ENCODE measurements at places on chromosomes 12 and 14.
A peak's percentile ranks its signal among the peaks of the same experiment; 100 is the strongest.

DNA sequence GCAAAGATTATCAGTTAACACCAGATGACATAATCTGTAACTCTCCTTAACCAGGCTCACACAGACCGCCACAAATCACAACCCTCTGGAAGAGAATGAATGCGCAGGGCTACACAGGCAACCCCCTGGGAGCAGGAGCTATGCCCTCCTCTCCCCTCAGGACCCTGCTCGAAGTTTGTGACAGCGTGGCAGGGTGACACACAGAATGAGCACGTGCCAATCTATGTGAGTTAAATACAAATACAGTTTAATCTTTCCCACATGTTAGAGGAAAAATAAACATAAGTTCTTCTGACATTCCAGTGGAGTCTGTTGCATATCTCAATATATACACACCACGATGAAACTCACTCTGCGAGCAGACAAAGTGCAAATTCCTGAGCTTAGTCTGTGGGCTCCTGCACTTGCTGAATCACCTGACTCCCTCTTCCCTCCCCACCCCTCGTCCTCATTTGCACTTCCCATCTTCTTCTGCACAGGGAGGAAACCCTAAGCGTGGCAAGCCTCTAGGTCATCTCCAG is 37.6 kb downstream of the BCAT1 start:
- DNase-seq, result no peak

GRCh38 chr12:93922583-93923006 is 225.8 kb upstream of the PLXNC1 start:
- DNase-seq, result no peak

GRCh38 chr12:24679126-24679525 is 269.8 kb downstream of the BCAT1 start:
- DNase-seq, result no peak

DNA sequence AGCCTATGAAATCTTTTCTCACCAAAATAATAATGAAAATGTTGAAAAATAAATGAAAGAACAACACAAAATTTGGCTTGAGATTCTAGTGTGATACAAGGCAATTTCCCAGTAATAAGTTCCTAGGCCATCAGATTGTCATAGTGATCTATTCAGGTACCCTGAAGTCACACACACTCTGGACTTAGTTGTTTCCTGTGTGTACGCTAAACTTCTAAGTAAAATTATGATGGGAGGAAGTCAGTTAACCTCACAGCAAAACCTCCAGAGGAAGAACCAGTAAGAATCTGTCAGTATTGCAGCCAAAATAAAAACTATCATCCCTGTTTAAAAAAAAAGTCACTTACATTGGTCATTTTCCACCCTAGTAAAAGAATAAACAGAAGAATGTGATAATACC is 81.9 kb downstream of the DBX2 start:
- DNase-seq, result no peak

DNA sequence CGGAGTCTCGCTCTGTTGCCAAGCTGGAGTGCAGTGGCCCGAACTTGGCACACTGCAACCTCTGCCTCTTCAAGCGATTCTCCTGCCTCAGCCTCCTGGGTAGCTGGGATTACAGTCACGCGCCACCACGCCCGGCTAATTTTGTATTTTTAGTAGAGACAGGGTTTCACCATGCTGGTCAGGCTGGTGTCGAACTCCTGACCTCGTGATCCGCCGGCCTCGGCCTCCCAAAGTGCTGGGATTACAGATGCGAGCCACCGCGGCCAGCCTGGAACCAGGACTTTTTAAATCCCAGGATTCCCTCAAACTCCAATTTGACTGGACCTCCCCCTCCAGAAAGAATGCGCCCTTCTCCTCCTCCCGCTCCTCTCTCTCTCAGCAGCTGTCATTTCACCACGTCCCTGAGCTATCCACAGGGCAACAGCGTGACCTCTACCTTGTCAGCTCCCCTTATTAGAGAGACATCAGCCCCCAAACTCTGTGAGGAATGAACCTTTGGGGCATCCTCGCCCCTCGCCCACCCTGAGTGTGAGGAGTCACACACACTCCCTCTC is 2.0 kb downstream of the ESYT1 start:
- no peak for DNase-seq

DNA sequence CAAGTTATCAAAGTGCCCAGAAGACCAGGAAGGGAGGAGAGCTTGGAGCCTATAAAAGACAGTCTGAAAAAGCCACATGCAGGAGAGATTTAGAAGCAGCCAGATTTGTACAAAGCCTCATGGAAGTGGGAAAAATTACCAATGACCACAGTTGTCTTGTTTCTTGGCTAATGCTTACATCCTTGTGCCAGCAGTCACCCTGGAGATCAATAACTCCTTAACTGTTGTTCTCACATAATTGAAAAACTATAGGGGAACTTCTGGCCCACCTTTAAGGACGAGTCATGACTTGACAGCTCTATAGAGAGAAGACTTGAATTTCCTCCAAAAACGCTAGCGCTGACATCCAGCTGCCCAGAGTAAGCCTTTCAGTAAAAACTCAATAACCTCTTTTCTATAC is 313.1 kb downstream of the GALC start:
- no peak for DNase-seq

DNA sequence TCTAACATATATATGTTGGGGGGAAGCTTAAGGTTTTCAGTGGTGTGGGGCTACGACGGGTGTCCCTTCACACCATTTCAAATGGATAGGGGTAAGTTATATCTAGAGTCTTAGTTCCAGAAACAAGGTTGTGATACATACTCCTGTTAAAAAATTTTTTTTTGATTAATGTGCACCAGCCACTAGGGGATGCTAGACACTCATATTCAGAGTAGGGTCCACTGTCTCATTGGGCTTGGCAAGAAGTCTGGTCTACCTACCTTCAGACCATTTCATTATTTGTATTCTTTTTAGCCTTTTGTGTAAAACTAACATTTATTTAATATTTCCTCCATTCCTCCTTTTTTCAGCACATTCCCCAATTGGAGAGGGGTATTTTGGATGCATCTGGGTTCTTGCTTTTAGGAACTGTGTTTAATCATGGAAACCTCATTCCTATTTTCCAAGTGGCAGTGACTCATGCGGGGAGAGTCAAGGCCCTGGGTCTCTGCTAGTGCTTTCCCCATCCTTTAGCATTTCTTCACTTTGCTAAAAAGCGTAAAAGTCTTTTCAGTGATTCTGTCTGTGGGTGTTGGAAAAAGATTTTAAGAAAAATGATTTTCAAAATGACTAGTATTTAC is 33.4 kb downstream of the ANO4 start:
- DNase-seq, result no peak

- DNase-seq, result no peak
Measured at GRCh38 chr14:41000350-41000749, 606.3 kb upstream of the LRFN5 start.

GRCh38 chr14:69519204-69520100 is 34.9 kb downstream of the PLEKHD1 start:
- no peak for DNase-seq

- DNase-seq, result no peak
Measured at GRCh38 chr12:31205054-31205453, 120.9 kb downstream of the SINHCAF start.

- no peak for DNase-seq
Measured at GRCh38 chr12:42766754-42767153, 177.2 kb upstream of the PRICKLE1 start.

DNA sequence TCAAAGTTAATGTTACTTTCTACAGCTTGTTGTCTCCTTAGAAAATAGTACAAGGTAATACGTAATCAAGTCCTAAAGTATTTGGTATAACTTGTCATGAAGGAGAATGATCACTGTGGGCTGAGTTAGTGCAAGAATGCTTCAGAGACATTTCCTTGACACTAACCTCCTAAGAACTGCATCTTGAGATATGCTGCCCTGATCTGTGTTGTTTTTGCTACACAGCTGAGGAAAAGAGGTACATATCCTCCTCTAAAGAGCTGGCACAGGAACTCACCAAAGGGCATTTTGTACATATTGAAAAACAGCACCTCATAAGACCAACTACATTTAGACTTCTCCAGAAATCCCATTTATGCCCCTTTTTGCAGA is 28.7 kb downstream of the RAP1B start:
- no peak for DNase-seq

DNA sequence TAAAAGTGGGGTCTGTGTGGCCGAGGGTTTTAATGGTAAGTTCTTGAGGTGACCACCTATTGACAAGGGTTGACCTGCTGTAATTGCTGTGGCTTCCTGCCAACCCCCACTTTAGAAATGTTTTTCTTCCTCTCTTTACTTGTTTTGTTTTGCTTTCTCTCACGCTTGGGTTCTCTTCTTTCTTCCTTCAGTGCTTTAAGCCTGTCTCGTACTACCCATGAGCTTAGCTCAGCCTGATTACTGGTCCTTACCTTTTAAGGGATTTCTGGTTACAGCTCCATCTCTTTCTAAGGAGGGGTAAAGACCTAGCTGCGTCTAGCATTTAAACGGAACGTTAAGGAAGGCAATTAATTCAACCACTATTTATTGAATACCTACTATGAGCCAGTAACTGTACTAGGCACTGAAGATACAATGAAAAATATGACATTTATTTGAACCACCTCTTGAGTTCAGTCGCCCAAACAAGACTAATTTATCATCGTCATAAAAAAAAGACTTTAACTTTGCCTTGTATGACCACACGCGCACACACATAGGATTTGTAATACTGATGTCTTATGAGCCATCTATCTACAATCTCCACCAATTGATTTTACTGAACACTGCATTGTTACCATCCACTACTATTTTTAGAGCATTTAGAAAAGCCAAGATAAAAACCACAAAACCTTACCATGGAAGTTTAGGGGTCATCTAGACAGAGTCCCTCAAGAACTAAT is 888 bp upstream of the PPP1R12A start:
- DNase-seq, result no peak

- no peak for DNase-seq
Measured at GRCh38 chr12:105626653-105627052, 296.2 kb downstream of the C12orf75 start.

- DNase-seq, result no peak
Measured at GRCh38 chr14:31834616-31835015, 242.5 kb upstream of the ARHGAP5 start.

DNA sequence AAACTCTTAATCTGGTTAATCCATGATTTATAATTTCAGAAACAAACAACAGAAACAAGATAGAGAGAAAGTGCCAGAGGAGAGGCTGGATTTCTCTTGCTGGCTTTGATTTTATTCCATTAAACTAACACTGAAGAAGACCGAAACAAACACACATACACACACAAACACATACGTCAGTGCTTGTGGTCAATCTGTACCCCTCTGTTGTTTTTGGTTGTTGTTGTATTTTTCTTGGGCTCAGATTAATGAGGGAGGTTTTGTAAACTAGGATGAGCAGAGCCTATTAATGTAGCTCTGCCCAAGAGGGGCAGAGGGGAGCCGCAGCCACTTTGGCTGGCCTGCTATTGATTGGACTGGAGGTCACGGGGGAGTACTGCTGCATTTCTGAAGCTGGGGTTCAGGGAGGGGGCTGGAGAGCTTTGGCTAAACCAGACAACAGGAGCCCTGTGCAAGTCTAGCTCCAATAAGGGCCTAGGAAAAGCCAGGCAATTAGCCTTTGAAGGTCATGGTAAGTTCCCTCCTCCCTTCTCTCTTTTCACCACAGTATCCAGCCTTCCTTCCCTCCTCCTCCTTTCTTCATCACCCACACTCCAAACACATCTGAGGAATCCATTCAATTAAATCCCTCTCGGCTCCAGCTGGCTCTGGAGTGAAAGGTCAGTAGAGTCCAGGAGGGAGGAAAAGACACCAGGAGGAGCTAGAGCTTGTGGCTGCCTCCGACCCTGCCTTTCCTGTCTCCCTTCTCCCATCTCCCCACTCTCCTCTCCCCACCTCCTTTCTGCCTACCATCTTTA is 344.1 kb upstream of the LMO3 start:
- DNase-seq, result no peak

- no peak for DNase-seq
Measured at GRCh38 chr12:65891987-65892481, 67.8 kb downstream of the HMGA2 start.

DNA sequence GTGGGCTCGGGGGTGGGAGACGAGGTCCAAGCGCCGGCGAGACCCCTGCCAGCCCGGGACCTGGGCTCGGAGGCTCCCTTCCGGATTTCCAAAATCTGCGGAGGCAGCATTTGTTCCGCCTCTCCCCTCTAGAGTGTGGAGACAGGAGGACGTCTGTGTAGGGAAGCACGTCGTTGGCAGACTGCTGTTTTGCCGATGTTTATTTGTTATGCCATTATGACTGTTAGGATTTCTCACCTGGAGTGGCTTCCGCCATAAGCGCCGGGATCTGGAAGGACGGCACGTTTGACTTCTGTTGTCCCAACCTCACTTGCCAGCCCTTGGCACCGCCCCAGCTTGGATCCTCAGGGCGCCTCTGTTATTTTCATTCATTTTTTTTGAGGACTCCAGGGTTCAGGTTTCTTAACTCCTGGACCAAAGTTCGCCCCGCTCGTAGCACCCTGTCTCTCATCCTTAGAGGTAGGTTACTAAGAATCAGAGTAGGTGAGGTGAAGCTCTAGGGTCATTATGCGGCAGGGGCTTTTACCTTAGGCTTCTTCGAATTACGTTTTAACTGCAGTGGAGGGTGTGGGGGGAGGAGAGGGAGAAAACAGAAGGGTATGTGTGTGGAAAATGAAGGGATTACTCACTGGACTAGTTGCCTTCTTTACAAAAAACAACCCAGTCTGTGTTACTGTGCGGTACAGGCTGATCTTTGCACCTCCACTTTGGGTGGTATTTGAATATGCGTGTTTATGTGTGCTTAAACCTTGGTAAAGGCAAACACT is 547 bp upstream of the PYGL start:
- no peak for DNase-seq

DNA sequence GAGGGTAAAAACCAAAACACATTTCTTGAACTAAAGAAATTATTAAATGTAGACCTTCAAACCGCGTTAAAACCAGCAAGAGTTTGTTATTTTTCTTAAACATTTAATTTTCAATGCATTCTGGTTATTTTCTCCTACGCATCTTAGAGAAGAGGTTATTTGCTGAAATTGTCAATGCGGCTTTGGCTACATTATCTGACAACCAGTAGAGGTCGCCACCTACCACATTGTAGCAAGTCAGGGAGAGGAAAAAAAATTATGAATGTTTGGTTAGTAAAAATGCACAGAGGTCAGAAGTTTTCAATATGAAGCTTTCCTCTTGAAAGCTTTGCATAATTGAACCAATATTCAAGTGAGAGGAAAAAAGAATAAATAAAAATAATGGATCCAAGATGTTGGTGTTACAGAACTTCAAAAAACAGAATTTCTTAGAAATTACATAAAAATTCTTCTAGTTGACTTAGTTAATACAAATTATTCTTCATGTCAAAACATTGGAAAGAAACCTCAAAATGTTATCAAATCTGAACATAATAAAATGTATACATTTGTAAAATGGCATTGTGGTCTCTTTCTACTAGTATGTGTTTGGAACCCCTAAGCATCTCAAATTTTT is 159.4 kb upstream of the TMTC2 start:
- DNase-seq, result no peak

- peak; percentile 9 for DNase-seq
Measured at GRCh38 chr14:101595887-101596721, 34.8 kb downstream of the DIO3 start.

DNA sequence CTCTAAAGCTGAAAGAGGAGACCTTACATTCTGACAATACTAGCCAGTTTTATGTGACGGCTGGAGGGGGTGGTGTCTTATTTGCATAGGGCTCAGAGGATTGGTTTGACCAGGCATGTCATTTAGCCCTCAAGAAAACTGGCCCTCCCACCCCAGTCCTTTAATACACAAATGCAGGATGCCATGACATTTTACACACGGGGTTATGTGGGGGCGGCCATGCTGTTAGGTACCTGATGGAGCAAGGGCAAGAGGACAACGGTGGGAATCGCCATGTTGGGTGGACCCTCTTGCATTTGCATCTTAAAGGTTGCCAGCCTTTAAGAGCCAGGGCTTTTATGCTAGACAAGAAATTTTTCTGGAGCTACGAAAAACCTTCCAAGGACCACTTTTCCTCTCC is 23.3 kb downstream of the MDM2 start:
- no peak for DNase-seq
